ENCODE measurements at places on chromosomes 13 and 19.

DNA sequence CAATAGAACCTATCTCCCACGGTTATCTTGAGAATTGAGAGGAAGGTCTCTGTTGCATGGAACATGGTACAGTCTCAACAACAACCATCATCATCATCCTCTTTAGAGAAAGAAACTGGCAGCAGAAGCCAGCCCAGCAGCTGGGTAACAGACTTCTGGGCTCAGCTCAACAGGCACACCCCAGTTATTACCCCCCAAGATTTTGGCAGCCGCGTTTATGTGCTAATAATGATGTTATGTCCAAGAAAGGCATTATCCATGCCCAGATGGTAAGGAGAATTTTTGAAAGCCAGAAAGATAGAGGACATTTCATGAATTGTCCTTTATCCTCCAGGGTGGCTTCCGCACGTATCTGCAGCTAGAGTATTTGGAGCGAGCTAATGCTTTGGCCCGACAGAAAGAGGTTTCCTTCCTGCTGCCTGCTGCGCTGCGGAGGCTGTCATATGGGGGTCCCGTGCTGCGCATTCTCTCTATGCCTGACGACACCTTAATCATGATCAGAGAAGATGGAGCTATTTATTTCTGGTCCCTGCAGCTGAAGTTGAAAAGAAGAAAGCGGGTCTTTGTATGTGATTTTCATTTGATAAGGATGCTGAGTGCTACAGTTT, 89.9 kb downstream of the TEX26 start:
- no peak for DNase-seq

- DNase-seq: no peak
Measured at GRCh38 chr19:4197228-4197624, 14.7 kb downstream of the ANKRD24 start.

GRCh38 chr19:14770944-14771839, 7.2 kb downstream of the ADGRE2 start:
- DNase-seq: no peak

- DNase-seq: no peak
Measured at GRCh38 chr19:8074501-8074900, 21.9 kb downstream of the CCL25 start.

DNA sequence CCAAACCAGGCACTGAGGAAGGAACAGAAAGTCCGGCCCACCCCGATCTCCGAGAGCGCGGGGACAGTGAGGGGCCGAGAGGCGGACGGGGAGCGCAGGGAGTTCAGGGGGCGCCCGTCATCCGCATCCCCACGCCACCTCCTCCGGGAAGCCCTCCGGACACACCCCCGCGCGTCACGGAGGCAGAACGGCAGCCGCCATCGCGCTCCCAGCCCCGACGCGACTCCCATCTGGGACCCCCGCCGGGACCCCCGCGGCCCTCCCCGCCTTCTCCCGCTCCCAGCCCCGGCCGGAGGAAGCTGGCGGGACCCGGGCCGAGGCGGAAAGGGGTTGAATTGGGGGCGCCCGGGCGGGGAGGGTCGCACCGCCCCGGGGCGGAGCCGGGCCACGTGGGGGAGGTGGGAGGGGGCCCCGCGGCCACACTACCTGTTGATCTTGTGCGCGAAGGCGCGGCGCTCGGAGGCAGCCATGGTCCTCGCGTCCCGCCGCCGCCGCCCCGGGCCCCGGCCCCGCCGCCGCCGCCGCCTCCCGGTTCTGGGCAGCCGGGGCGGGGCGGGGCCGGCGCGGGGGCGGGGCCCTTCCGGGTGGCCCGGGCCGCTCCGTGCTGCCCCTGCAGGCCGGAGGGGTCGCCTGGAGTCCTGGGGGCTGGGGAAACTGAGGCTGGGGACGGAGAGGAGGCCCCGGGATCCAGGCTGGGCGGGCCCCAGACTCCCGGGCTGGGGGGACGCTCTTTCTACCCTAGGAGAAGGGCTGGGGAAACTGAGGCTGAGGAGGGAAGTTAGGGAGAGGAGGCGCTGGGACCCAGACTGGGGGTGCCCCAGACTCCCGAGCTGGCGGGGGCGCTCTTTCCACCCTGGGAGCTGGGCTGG, at the start of gene DOCK6:
Gene DOCK6 (minus strand): TSS at position 554 of the 869 bp plus-strand sequence. CDS start 84 bp downstream, at position 470.
- no peak for DNase-seq

DNA sequence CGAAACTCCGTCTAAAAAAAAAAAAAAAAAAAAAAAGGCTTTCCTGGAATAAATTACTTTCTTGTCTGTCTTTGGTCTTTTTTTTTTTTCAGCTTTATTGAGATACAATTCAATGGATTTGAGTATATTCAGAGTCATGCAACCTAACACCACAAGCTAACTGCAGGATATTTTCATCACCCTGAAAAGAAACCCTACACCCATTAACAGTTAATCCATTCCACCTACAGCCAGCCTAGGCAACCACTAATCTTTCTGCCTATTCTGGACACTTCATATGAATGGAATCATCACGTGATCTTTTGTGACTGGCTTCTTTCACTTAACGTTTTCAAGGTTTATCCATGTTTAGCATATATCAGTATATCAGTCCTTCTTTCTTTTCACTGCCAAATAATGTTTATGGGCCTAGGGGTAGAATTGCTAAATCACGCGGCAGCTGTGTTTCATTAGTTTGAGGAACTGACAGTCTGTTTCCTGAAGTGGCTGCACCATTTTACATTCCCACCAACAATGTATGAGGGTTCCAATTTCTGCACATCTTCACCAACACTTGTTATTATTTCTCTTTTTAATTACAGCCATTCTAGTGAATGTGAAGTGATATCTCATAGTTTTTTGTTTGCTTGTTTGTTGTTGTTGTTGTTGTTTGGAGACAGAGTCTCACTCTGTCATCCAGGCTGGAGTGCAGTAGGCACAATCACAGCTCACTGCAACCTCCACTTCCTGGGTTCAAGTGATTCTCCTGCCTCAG, 19.9 kb downstream of the LRFN3 start:
- no peak for DNase-seq

DNA sequence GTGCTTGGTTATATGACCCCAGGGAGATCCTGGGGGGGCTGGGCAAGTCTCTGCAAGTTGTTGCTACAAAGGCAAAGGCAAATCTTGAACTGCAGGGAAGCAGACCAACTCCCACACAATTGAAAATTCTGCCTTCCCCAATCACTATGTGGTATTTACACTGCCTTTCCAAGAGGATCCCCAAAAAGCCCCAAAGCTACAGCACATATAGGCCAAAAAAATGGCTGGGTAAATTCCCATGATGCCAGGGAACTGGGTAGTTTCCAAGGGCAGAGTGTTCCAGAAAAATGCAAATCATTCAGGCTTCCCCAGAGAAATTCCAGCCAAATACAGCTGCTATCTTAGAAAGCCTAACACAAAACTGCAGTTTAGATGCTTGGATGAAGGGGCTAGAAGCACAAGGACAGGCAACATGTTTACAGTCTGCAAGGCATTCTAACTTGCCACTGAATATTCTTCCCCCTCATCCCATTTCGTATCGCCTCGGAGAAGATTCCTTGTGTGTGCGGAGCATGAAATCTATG, 6.2 kb downstream of the FOXO1 start:
- no peak for DNase-seq

Measured in KG1 (cell line).